ENCODE measurements at places on chromosomes 6 and 20. TPM values are rescaled to one million over a fixed set of nuclear protein-coding genes. Genes with fewer than 3 reads are reported as not detected.
A peak's percentile ranks its signal among the peaks of the same experiment; 100 is the strongest.

BLOC1S5 gene
- 21.9 TPM for total RNA-seq

DNA sequence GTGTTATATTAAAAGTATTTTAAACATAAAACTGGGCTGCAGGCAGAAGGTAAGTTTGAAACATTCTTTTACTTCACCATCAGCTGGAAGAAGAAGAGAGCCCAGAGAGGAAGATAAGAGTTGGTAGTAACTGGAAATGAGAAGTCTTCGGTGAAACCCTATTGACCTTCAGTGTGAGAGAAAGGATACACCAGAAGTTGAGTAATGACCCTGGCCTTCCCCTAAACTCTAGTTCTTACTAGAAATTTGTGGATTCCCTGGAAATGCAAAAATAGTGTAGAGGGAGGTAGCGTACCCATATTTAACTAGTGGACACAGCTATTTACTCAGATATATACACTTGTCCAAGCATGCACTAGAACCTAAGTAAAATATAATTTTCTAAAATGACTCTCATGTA, 8.0 kb upstream of the EPM2A start:
- no peak for DNase-seq

EPB41L2 gene
- total RNA-seq: 114 TPM

HLA-G gene
- not detected for total RNA-seq

DNA sequence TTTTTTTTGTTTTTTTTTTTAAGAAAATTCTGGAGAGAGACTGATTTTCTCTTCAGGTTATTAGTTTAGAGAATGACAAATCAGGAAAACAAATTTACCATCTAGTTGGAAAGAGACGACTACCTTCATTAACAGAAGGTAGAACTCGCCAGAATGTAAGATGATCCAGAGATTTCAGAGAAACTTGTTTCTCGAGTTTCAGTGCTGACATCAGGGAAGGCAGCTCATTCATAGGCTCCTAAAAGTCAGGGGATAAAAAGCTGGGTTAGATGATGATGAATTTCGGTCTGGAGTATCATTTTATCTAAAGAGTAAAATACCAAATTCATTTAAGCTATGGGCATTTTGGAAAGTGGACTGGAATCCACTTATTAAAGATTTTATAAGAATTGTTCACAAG, 27.9 kb downstream of the ZNF334 start:
- DNase-seq: no peak

DNA sequence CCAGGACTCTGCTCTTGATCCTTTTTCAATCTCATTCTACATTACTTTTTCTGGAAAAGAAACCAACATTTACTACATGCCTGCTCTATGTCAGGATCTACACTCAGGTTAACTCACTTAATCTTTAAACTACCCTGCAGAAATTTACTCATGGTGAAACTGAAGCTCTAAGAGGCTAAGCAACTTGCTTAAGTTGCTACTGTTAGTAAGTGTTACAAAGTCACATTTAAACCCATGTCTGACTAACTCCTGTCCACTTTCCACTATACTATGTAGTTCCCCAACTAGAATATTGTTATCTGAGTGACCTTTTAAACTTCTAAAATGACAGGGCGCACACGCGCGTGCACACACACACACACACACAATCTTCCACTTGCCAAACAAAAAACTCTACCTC, 5.0 kb downstream of the CEP162 start:
- no peak for DNase-seq

- no peak for DNase-seq
Observed at GRCh38 chr20:9613871-9614270, 99.5 kb downstream of the LAMP5 start.

GRCh38 chr20:52777171-52777570, 195.0 kb upstream of the TSHZ2 start:
- no peak for DNase-seq

UNC93A gene
- not detected for total RNA-seq

- DNase-seq: no peak
Observed at GRCh38 chr20:17507531-17507930, 23.6 kb downstream of the BFSP1 start.

- no peak for DNase-seq
Observed at GRCh38 chr20:9363673-9364072, 150.7 kb upstream of the LAMP5 start.

FAM83C gene
- not detected for total RNA-seq

GPX5 gene
- not detected for total RNA-seq

FAM217A gene
- not detected for total RNA-seq

ATP6V1G2 gene
- total RNA-seq: 3.3 TPM

DNA sequence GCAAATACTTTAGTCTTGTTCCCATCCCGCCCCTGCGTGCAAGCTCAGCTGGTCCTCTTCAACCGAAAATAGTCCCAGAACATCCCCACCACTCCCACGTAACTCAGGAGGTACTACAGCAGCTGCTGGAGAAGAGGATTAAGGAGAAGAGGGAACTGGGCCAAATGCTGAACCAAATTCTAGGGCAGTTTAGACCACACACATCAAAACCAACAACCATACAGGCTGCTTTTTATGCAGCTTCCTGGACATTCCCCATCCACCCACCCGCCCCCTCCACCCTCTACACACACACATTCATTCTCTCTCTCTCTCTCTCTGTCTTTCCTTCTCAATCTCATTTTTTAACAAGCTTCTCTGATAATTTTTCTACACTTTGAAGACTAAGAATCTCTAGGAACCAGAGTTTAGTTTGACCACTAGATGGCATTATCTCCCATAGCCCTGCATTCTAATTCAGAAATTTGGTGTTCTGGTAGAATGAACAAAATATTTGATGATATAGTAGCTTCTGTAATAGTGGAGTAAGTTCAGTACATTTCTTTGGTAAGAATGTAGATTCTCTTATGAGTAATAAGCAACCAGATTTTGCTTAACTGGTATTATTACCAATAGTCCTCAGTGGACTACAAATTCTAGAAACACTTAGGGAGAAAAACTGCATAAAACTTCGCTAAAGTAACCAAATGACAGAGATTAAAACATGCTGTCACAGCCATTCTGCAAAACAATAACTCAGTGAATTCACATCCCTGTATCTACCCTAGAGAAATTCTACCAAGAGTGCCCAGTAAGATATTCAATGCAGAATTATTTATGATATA, 52.1 kb upstream of the BEND6 start:
- DNase-seq: no peak

LTB gene
- not detected for total RNA-seq

MMP24OS gene
- total RNA-seq: 37.8 TPM

DNA sequence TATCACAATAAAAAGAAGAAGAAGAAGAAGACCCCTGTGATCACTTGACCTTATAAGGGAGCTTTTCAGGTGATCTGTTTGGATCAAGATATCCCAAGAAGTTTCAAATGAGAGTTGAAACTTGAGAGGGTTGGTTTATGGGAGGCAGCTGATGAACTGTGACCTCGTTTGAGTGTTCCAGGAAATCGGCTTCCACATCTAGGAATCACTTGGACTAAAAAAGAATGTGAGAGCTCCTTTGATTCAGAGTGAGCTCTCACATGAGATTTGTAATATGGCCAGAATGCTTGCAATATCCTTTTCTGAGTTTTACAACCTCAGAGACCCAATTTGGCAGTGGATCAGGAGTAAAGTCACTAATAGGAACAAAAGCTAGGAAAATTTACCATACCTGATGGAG, 228.1 kb downstream of the ATXN1 start:
- DNase-seq: no peak

KCNG1 gene
- total RNA-seq: 4.5 TPM

DNA sequence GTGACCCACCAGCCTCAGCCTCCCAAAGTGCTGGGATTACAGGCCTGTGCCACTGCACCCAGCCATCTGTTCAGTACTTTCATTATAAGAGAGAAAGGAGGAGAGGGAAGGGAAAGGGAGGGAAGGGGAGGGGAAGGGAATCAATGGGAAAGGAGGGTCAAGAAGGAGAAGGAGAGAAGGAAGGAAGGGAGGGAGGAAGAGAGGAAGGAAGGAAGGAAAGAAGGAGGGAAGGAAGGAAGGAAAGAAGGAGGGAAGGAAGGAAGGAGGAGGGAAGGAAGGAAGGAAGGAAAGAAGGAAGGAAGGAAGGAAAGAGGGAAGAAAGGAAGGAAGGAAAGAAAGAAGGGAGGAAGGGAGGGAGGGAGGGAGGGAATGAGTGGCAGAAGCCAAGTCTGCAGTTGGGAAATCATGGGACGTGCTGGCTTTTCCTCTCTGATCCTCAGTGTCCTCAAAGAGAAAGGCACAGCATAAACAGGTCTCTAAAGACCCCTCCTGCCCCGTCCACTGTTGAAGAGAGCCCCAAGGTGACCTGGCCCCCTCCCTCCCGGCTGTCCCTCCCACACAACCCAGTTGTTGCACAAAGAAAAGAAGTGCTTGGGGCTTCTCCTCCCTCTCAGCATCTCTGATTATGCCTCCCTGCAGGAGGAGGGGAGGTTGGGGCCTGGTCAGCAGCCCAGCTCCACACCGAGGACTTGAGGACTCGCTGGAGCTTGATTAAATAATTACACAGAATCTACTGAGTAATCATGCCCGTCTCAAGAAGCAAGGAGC, 69.1 kb upstream of the TOP1 start:
- no peak for DNase-seq

C20orf141 gene
- total RNA-seq: not detected

DNA sequence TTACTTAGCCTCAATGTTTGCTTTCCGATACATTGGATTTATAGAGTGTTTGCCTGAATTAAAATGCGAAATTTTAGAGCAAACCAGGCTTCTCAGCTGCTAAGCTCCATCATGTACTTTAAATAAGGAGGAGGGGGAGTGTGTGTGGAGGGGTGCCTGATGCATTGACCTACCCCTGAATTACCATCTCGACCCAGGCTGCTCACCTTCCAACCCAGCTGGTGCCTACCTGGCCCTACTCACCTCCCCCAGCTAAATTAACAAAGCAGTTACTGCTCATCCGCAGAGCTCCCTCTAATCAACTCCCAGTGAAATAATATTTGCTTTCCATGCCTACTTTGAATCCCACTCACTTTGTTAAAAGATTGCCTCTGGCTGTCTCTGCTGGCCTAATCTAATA, 544.5 kb downstream of the MAFB start:
- no peak for DNase-seq

DNA sequence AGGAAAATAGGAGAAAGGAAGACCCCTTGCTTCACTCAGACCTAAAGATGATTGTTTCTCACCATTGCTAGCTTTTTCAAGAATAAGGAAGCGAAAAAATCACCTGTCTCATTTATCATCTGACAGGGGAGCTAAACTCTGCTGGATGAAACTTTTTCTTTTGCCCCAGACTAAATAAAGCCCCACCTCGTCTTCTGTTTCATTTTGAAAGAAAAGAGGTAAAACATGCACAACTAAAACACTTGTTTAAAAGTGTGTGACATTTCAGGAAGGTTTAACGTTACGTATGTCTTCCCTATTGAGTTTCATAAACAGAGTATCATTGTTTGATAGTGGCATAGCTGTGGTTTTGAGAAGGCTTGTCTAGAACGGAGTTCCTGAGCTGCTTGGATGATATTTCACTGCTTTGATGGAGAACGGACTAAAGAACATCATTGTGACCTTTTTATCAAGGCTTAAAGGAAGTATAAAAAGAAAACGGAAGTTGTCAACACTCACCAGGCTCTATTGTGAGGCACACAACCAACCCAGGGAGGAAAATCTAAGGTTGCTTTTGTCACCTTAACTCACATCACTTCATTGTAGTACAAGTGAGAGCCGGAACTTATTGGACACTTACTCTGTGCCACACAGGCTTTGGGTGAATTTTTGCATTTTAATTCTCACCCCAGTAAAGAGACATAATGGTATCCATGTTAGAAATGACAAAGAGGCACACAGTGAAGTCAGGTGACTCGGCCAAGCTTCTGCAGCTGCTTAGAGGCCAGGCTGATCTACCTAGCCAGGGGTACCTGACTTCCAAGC, 29.5 kb downstream of the TSHZ2 start:
- DNase-seq: no peak

GLP1R gene
- 0.89 TPM for total RNA-seq

DNA sequence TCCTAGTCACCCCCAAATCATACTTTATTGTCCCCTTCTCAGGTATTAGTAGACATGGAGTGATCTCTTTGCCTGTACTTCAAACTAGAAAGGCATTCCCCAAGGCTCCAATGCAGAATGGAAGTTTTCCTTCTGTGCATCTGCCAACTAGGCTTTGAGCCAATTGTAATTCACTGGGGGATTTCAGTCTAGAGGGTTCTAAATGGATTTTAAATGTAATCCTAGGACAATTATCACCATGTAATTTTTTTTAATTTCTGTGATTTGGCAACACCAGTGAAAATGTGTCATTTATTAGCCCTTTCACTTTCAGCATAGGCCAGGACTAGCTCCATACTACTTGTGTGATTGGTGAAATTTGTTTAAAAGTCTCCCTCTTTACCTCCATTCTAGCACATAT, 557.6 kb upstream of the MARCKS start:
- no peak for DNase-seq

GRCh38 chr6:150280703-150281102, 88.1 kb upstream of the IYD start:
- no peak for DNase-seq

B3GAT2 gene
- total RNA-seq: 1.2 TPM

- DNase-seq: no peak
Observed at GRCh38 chr6:36054415-36054814, 26.8 kb downstream of the MAPK14 start.

RAB44 gene
- not detected for total RNA-seq

SMPDL3A gene
- total RNA-seq: 3.6 TPM

DNA sequence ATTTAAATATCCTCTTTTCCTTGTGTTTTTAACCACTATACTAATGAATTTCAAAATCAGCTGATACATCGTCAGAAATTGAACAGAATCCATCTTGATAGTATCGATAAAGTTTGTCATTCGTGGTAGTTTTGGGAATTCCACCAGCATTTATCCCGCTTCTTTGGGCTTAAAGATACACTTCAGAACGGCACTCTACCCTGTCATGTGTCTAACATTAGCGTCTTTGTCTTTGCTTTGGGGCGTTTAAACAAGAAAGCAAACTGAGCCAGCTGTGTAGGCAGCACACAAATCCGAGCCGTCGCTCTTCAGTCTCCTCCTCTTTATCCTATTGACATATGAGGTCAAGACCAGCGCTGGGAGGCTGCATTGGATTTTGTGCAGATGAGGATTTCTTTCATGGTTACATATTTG, 27.5 kb upstream of the NHSL1 start:
- DNase-seq: peak; percentile 19

- DNase-seq: peak; percentile 71
Observed at GRCh38 chr20:4592316-4593148, 129.2 kb upstream of the PRND start.

- peak; percentile 33 for DNase-seq
Observed at GRCh38 chr6:7050872-7051779, 56.6 kb upstream of the RREB1 start.

CCN5 gene
- not detected for total RNA-seq

DNA sequence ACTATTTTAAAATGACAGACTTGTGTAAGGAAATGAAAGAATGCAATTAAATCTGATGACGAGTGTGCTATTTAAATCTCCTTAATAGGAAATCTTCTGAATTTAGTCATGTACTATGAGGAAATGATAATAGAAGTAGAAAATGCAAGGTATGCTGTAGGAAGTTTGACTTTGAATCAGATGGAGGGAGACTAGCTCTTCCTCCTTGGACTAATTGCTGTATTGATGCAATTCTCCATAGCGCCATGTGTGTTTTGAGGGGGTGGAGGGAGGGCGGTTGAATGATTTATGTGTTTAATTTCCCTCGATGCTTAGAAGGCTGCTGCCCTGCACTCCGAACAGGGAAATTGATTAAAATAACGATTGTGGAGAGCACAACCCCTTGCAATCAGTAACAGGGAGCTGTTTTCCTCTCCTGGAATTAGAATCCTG, 214.4 kb upstream of the PRND start:
- no peak for DNase-seq

FRK gene
- total RNA-seq: 0.11 TPM

GRCh38 chr6:17984812-17985670, 2.4 kb downstream of the KIF13A start:
- DNase-seq: no peak

All from neural crest cell (in vitro differentiated cells).